ENCODE measurements at places on chromosomes 2 and 18. TPM values are rescaled to one million over a fixed set of nuclear protein-coding genes. Genes with fewer than 3 reads are reported as not detected.

The PREPL gene
- 96.1 TPM for total RNA-seq

The CCNYL1 gene
- 17.8 TPM for total RNA-seq

The DNAJC5G gene
- total RNA-seq: not detected

The LOXL3 gene
- total RNA-seq: 147 TPM

The LRATD1 gene
- under 0.01 TPM for total RNA-seq

The ANTXR1 gene
- total RNA-seq: 45.2 TPM

Measured in regular cardiac myocyte (primary cell).